Inflammatory macrophage treated with lipopolysaccharide for 1 hour (primary cell): ENCODE measurements at places on chromosomes 5 and 9.

DNA sequence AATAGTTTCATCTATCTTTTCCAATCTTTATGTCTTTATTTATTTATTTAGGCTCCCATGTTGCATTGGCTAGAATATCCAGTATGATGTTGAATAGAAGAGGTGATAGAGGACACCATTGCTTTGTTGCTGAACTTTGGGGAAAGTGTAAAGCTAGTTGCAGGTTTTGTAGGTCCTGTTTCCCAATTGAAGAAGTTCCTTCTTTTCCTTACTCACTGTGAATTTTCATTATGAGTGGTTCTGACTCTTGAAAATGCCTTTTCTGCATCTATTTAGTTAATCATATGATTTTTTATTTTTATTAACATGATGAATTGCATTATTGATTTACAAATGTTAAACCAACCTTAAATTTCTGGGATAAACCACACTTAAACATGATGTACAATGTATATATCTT, 58.9 kb upstream of the NR3C1 start:
- DNase-seq: peak; percentile 37

DNA sequence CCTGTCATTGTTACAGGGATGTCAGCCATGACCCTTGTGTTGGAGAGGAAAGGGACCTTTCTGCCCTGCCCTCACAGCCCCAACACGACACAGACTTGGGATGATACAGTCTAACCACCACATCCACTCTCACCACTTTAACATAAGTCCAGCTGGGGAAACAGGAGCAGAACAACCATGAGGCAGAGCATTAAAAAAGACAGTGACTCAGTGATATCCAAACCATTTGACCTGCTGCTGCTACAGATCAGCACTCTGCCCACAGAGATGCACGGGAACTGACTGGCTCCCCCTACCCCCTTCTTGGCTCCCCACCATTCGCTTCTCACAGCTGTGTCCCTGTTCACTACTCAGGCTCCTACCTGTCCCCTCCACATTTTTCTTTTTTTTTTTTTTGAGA, 458.6 kb downstream of the ZNF608 start:
- no peak for DNase-seq

GRCh38 chr9:125561509-125562148, 145.4 kb downstream of the MAPKAP1 start:
- no peak for DNase-seq

DNA sequence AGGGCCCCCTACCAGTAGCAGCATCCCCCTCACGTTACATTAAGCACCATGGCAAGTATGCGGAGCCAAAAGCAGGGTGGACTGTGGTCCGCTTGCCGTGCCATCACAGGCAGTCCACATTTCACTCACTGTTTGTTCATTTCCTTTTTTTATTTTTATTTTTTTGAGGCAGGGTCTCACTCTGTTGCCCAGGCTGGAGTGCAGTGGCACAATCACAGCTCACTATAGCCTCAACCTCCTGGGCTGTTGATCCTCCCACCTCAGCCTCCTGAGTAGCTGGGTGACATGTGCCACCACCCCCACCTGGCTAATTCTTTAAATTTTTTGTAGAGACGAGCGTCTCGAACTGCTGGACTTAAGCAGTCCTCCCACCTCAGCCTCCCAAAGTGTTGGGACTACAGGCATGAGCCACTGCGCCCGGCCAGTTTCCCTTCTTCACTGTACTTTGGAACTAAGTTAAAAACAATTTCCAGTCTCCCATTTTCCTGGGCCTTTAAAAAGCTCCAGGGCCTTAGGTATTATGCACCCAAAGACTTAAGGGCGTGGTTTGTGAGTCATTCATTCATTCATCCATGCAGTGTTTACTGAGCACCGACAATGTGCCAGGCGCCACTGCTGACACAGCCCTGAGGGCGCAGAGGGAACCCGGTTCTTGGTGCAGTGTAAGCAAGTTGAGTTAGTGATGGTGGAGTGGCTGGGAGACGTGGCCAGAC, 19.9 kb downstream of the PRRX2 start:
- no peak for DNase-seq

DNA sequence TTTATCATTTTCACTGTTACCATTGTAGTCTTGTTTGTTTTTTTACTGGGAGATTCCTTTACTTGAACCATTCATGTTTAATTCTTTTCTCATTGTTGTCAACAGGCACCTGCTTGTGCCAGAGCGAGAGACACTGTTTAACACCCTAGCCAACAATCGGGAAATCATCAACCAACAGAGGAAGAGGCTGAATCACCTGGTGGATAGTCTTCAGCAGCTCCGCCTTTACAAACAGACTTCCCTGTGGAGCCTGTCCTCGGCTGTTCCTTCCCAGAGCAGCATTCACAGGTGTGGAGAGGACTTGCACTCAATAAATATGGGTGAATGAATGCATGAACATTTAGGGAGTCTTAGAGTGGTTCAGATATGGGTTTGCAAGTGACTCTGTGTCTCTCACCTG, 37.5 kb downstream of the NUP214 start:
- DNase-seq: no peak

DNA sequence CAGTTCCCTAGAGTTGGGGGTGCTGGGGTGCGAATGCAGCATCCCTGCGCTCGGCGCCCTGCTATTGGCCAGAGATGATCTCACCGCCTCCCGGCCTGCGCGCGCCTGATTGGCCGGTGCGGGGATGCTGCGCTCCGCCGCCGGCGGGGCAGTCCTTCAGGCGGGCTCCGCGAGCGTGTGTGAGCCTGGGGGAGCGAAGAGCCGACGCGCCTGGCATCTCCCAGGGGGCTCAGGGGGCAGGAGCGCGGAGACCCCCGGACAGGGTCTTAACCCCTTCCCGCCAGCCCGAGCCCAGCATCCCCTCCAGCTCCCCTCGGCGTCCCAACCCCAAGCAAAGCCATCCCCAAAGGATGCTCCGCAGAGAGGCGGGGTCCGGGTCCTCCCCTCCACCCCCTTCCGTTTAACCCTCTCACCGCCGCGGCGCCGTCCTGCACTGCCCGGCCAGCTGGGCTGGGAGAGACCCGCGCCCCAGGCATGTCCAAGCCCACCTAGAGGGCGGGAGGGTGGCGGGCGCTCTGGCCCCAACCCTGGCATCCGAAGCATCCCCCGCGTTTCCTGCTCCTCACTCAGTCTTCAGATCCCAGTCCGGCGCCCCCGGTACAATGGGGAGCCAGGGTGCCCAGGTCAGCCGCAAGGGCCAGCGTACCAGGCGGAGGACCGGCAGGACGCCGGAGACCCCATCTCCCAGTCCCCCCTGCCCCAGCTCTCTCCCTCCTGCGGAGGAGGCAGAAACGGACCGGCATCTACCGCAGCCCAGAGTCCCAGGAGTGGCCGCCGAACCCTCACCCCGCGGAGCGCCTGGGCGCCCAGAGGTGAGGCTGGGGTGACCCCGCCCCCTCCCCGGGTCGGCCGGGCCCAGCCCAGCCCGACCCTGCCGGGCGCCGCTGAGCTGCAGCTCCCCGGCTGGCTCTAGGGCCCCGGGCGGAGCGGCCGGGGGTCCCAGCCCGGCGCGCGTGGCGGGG, 19.3 kb upstream of the TOR2A start:
- DNase-seq: no peak

DNA sequence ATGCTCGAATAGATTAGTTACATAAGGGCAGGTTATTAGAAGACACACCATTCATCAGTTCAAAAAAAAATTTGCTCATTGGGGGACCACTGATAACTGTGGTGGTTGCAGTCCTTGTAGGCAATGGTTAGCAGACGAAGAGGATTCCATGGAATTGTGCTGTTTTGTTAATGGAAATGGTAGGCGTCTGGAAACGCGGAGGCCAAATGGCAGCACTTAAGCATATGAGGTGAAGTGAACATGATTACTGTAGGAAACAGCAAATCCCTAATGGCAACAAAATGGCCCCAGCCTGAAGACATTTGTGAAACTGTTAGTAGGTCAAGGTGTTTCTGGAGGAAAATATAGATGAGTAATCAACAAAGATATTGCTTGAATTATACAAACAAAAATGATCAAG, 535.4 kb upstream of the PTPRD start:
- DNase-seq: no peak

DNA sequence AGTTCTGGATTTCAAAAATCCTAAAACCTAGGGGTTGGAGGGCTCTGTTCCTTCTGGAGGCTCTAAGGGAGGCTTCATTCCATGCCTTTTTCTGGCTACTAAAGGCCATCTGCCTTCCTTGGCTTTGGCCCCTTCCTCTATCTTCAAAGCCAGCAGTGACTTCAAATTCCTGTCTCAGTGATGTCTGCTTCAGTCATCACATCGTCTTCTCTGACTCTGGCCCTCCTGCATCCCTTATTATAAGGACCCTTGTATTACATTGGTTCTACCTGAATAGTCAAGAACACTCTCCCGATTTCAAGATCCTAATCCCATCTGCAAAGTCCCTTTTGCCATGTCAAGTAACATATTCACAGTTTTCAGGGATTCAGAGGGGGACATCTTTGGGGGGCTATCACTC, 60.3 kb downstream of the GNA14 start:
- DNase-seq: no peak
